ENCODE measurements at places on chromosomes 5 and 9.
A peak's percentile ranks its signal among the peaks of the same experiment; 100 is the strongest.

DNA sequence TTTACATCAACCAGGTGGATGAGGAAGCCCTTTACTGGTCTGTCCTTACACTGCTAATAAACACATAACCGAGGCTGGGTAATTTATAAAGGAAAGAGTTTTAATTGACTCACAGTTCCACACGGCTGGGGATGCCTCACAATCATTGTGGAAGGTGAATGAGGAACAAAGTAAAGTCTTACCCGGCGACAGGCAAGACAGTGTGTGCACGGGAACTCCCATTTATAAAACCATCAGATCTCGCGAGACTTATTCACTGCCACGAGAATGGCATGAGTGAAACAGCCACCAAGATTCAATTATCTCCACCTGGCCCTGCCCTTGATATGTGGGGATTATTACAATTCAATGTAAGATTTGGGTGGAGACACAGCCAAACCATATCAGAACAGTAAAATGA lies 67.3 kb upstream of the GRAMD2B start:
- no peak for DNase-seq

DNA sequence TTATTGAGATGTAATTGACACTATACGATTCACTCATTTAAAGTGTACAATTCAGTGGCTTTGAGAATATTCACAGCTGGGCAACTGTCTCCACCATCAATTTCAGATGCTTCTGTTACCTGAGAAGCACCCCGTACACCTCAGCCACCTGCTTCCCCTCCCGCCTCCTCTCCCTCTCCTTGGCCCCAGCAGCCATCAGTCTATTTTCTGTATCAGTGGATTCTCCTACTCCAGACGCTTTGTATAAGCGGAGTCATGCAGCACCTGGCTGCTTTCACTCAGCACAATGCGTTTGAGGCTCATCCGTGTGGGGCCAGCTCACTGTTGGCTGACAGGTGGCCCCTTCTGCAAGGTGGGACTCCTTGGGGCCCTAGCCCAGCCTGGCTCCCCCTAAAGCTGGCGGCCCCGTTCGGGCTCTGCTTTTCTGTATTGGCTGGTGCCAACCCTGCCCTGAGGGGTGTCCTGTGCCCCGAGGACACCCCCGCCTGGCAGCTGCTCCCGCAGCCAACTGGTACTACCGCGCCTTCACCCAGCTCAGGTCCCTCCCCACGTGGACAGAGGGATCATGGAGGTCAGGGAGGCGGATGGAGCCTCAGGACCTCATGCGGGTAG lies 124.4 kb upstream of the COL5A1 start:
- no peak for DNase-seq

DNA sequence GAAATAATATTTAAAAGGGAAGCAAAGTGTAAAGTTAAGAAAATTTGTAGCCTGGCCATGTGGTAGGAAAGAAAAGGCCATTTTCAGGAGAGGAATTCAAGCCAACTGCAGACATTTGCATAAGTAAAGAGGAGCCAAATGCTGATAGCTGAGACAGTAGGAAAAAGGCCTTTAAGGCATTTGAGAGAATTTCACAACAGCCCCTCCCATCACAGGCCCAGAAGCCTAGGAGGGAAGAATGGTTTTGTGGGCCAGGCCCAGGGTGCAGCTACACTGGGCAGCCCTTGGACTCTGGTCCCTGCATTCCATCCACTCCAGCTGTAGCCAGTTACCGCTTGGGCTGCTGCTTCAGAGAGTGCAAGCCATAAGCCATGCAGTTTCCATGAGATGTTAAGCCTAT lies 1556.8 kb downstream of the EFNA5 start:
- DNase-seq: no peak

- peak; percentile 4 for DNase-seq
Observed at GRCh38 chr9:69264526-69264925, 60.5 kb upstream of the ENTREP1 start.

DNA sequence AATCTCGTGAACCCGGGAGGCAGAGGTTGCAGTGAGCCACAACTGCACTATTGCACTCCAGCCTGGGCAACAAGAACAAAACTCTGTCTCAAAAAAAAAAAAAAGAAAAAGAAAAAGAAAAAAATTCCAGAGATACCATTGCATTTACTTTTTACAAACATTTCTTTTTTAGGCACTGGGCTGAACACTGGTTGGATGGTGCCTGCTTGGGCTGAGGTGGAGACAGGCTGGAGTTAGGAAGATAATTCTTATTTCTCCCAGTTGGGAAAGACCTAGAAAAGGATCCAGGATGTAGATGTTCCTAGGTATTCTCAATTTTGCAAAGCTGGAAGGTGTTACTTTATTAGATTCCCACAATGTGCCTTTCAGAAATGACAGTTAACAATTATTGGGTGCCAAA lies 49.9 kb upstream of the JMY start:
- no peak for DNase-seq

DNA sequence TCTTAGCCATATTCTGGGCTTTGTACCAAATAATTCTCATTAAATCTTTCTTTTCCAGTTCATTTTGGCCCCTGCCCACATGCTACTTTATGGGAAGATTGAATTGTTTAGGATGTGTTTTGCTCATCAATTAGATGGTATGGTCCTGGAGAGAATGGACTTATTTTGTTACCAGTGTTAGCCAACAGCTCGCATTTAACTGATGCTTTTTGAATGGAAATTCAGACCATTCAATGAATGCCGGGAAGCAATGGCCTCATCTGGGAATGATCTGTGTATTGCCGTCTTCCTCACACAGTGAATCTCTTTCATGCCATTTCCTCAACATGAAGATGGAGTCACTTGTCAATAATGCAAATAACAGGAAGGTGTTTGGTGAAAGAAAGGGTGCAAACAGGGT lies 370.6 kb upstream of the PIK3R1 start:
- DNase-seq: no peak

DNA sequence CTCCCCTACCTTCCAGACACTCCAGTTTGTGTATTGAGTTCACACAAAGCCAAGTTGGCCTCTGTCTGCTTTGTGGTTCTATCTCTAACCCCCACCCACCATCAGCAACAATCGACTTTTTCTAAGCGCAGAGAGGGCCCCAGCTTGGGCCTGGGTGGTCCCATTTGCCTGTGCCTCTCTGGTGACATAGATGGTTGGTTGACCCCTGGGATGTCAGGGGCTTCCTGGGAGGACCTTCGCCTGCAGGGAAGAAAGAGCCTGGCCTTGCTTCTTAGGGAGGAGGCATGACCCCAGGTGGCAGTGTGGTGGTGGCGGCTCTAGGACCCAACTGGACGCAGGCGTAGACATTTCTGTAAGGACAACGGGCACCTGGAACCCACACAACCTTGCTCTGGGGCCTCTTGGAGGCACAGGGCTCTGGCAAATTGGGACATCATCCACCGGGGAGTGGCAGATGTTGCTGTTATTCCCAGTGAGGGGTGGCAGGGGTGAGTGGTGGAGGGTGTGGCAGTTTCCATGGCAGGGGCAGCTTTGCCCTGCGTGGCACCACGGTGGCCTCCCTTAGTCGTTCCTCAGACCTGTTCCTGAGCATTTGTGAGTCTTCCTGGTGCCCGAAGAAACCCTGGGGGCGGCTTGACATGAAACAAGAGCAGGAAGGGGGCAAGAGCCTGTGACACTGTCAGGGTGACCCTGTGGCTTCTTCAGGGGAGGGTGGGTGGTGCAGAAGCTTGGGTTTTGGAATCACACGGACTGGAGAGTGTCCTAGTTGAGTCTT lies 171.0 kb upstream of the IER5L start:
- DNase-seq: no peak

GRCh38 chr9:137462986-137463930 lies 4.1 kb upstream of the NSMF start:
- DNase-seq: no peak

GRCh38 chr9:94650949-94651348 lies 11.6 kb upstream of the FBP1 start:
- no peak for DNase-seq

- no peak for DNase-seq
Observed at GRCh38 chr5:89908876-89909275, 500.7 kb downstream of the CETN3 start.

GRCh38 chr5:69007726-69008368 lies 86.0 kb upstream of the SLC30A5 start:
- DNase-seq: peak; percentile 32

GRCh38 chr9:98158071-98158831 lies 34.2 kb downstream of the CORO2A start:
- DNase-seq: no peak

- peak; percentile 26 for DNase-seq
Observed at GRCh38 chr5:53923961-53924360, 363.5 kb downstream of the NDUFS4 start.

- DNase-seq: no peak
Observed at GRCh38 chr9:19946441-19947109, 157.7 kb upstream of the SLC24A2 start.

- DNase-seq: no peak
Observed at GRCh38 chr9:745761-746380, 95.6 kb upstream of the DMRT1 start.

GRCh38 chr5:42064821-42065220 lies 139.7 kb downstream of the FBXO4 start:
- DNase-seq: no peak

- peak; percentile 73 for DNase-seq
Observed at GRCh38 chr5:96133341-96134079, 171.9 kb upstream of the ELL2 start.

Data from fibroblast of skin of right quadriceps (primary cell).